ENCODE measurements at places on chromosomes 1 and 21. TPM values are rescaled to one million over a fixed set of nuclear protein-coding genes. Genes with fewer than 3 reads are reported as not detected.

Gene CHODL
- not detected for total RNA-seq

Gene RUNX1
- 50.6 TPM for total RNA-seq

Gene RIPK4
- total RNA-seq = 0.24 TPM

Gene SDHB
- total RNA-seq = 154 TPM

DNA sequence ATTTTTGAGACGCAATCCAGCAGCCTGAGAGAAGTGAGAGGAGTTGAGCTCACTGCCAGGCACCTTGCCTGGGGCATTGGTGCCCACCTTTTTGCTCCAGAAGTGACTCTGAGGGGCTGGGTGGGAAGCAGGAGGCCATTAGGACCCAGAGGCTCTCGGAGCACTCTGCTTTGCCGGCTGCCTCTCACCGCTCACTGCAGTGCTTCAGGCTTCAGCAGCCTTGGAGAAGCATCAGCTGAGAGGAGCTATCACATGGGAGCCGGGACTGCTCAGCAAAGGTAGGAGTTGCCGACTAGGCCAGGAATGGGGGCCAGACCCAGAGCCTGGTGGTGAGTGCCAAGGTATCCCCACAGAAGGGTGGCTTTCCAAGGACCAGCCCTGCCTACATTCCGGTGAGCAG is at the start of gene GPR61:
Gene GPR61 (plus strand): TSS at position 197 of the 400 bp plus-strand sequence. CDS start 3,151 bp downstream, outside the sequence.
- no peak for DNase-seq

DNA sequence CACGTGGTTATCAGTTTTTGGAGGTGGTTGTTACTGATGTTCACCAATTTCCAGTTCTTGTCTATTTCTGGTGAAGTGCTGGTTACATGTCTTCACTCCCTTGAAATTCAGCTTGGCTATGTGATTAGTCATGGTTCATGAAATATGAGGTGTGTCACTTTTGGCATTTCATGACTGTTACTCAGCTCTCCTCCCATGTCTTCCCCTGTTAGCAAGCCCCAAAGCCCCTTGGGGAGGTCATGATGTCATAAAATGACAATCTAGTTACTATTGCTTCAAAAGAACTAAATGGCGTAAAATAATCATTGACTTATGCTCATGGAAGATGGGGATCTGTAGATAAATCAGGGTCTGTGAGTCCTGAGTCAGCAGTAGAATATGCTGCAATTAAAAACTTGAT is 425.1 kb downstream of the SETD4 start:
- DNase-seq = no peak

DNA sequence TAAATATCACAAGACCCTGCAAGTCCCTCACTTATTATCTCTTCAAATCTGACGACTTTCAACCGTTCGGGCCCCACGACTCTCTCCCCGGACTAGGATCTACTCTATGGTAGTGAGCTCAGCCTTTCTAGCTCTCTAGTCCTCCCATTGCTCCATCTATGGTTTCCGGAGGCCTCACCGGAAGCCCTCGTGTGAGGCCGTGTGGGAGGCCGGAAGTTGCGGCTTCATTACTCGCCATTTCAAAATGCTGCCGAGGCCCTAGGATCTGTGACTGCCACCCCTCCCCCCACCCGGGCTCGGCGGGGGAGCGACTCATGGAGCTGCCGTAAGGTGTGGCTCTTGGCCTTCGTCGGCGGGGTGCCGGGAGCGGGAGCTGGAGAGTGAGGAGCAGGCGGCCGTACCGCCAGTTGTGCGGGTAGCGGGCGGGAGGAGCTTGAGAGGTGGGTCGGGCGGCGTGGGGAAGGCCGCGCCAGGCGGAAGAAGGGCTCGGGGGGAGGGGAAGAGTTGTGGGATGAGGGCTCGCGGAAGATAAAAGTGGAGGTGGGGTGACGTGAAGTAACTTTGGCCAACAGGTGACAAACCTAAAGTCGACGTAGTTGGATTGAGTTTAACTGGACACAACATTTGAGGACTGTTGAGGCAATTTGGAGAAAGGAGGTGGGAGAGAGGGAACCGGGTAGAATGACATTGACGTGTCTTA is at the start of gene MDM4:
Gene MDM4 (plus strand): TSS at position 227 of the 700 bp plus-strand sequence. CDS start 9,113 bp downstream, outside the sequence.
- DNase-seq = peak; percentile 97

DNA sequence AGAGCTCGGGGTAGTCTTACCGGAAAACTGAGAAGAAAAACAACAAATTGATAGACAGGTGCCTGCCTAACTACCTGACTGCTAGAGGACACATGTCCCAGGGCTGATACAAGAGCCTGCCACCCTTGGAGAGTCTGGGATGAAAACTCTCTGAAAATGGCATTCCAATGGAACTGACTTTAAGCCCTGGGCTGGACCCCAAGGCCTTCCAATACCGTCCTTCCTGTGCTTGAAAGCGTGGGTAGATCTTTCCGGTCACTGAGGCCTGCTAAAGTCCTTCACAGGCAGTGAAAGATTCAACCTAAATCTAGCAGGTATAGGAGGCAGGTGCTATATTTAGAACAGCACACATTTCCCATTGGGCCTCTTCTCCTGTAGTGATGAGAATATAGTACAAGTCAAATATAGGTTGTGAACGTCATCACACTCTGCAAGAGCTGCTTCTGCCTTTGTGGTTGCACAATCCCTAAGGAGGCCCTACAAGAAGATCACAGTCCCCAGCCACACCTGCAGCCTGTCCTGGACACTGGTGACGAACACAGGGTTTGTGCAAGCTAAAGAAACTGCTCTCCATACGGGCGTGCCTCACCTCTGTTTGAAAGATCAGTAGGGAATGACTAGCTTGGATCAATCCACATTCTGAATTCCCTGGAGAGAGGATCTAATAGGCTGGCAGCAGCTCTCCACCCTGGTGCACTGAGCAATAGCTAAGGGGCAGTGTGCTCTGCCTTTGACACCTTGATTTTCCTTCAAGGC is 876 bp upstream of the CHML start:
- DNase-seq = no peak

DNA sequence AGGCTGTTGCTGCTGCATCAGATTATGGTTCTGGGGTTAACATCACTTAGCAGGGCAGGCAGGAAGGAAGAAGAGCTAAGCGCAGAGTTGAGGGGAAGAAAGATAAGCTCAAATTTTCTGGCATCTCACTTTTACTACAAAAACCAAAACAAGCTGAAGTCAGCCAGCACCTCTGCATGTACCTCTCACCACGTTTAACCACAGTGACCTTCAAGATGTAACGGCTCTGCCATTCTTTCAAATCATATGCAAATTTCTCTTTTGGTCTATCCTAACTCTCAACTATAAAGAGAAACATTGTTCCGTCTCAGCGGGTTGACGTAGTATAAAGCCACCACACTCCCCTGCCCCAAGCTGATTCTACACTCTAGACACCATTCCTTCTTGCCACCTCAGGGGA is 154.4 kb downstream of the OMA1 start:
- DNase-seq = peak; percentile 11

GRCh38 chr1:84253891-84254290 is 47.6 kb upstream of the SAMD13 start:
- DNase-seq = no peak

- no peak for DNase-seq
Observed at GRCh38 chr1:8889925-8890785, 11.7 kb upstream of the ENO1 start.

DNA sequence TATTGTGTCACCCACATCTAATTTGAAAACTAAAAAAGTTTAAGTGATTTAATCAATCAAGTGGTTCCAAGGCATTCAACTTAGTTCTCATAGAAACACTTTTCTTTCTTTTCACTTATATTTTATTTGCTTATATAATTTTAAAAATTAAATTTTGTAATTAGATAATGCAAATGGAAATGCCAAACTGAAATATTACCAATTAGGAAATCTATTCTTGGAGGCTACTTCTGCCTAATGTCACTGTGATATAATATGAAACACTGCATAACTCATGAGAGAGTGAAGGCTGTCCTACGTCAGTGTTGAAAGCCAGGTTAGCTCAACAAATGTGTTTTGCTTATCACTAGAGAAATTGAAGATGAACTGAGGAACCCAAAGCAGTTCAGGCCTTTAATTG is 18.3 kb upstream of the SHCBP1L start:
- DNase-seq = no peak

DNA sequence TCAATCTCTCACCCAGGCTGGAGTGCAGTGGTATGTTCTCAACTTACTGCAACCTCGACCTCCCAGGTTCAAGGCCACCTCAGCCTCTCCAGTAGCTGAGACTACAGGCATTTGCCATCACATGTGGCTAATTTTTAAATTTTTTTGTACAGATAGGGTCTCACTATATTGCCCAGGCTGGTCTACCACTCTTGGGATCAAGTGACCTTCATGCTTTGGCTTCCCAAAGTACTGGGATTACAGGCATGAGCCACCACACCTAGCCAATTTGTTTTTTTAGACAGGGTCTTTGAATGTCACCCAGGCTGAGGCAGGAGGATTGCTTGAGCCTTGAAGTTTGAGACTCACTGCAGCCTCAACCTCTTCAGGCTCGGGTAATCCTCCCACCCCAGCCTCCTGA is 10.2 kb upstream of the USP48 start:
- no peak for DNase-seq

- peak; percentile 30 for DNase-seq
Observed at GRCh38 chr1:151716771-151717631, at the start of gene CELF3. Gene CELF3, minus strand, starts transcription at chr1:151716803. Its CDS starts 783 bp downstream, at chr1:151716020.
